ENCODE measurements at places on chromosomes 2 and 18.

DNA sequence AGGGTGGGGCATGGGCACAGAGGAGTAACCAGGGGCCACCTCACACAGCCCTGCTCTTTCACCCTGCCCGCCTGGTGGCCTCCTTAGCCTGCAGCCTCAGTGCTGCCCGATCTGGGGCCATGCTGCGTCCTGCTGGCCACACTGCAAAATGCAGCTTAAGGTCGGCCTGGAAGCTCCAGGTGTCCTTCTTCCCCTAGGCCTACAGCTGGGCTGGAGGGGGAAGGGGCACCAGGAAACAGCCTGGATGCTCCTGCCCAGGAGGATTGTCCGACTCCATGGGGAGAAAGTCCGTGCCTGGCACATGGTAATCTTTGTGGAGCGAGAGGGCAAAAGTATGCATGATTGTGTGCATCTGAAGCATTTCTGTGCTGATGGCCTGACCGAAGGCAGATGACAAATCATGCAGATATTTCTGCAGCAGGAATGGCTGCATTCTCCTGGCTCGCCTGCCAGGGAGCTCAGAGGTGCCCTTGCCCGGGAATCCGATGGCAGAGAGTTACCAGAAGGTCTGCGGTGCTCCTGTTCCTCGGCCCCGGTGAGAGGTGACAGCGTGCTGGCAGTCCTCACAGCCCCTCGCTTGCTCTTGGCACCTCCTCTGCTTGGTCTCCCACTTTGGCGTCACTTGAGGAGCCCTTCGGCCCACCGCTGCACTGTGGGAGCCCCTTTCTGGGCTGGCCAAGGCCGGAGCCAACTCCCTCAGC, 12.8 kb upstream of the ALPP start:
- H3K4me3 ChIP-seq = no peak overlapping the region
- no peak overlapping the region for H3K27ac ChIP-seq
- no peaks in the 10 kb centered on the region for H3K36me3 ChIP-seq
- H3K4me1 ChIP-seq = peaks cover 10% of the 10 kb centered on the region
- no peak for DNase-seq

DNA sequence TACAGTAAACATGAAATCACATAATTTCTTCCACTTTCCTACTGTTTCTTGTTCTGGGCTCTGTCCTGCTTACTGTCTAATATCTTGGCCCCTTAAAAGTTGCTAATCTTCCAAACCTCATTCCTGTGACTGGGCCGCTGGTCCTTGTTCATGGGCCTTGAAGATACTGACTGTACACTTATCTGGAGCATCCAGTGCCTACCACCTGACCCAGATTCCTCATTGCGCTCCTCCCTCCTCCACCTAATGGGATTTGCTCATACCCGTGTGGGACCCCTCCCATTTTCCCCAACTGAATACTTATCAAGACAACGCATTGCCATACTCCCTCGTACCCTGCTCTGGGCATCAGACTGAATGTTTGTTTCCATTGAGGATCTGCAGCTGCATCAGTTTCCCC, 6.1 kb upstream of the IL37 start:
- no peaks in the 10 kb centered on the region for H3K27me3 ChIP-seq
- no peak overlapping the region for H3K4me3 ChIP-seq
- no peaks in the 10 kb centered on the region for H3K4me1 ChIP-seq
- H3K36me3 ChIP-seq = no peaks in the 10 kb centered on the region

GRCh38 chr18:78743078-78743477, 236.5 kb upstream of the SALL3 start:
- H3K27me3 ChIP-seq = no peaks in the 10 kb centered on the region
- no peaks in the 10 kb centered on the region for H3K36me3 ChIP-seq
- H3K27ac ChIP-seq = no peak overlapping the region
- no peaks in the 10 kb centered on the region for H3K4me1 ChIP-seq
- no peak for DNase-seq

DNA sequence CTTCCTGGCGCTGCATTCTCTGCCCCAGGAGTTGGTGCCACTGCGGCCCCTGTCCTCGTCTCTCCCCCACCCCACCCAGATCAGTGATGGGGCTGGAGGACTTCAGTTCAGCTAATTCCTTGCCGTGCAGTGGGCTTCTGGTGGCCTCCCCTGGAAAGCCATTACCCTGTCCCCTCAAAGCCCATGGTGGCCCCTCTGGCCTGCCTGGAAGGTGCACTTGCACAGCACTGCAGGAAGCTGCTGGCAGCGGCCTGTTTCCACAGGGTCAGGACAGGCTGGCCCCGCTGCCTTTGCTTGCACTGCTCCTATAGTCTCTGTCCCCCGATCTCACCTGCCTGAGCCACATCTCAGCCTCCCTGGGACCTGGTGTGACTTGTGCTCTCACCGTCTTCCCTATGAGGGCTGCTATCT, 105.1 kb downstream of the USP40 start:
- H3K27me3 ChIP-seq = no peaks in the 10 kb centered on the region
- H3K27ac ChIP-seq = no peak overlapping the region
- peaks cover 87% of the 10 kb centered on the region for H3K36me3 ChIP-seq
- H3K4me3 ChIP-seq = no peak overlapping the region
- no peak for DNase-seq
- H3K4me1 ChIP-seq = peaks cover 4% of the 10 kb centered on the region

- H3K4me1 ChIP-seq = peaks cover 5% of the 10 kb centered on the region
- H3K27me3 ChIP-seq = no peaks in the 10 kb centered on the region
- no peak for DNase-seq
- no peak overlapping the region for H3K27ac ChIP-seq
Measured at GRCh38 chr2:109009920-109010610, 21.0 kb upstream of the EDAR start.

GRCh38 chr2:14451312-14451711, 181.2 kb upstream of the LRATD1 start:
- no peak overlapping the region for H3K27ac ChIP-seq
- no peaks in the 10 kb centered on the region for H3K4me1 ChIP-seq
- no peak overlapping the region for H3K4me3 ChIP-seq
- no peak for DNase-seq

All from spinal cord (tissue), 10 donors.